Spinal cord (tissue), 10 donors: ENCODE measurements at places on chromosomes 11 and 22. TPM values are rescaled to one million over a fixed set of nuclear protein-coding genes. Genes with fewer than 3 reads are reported as not detected.

Gene CNGA4
- 0.78 TPM for polyA plus RNA-seq

Gene C11orf16
- 0.30 TPM for polyA plus RNA-seq

Gene PARVB
- 26.0 TPM for polyA plus RNA-seq

- DNase-seq = no peak
Measured at GRCh38 chr22:35863432-35863831, 145.8 kb downstream of the APOL5 start.

- DNase-seq = no peak
Measured at GRCh38 chr11:74877132-74877531, 71.8 kb downstream of the XRRA1 start.

- no peak for DNase-seq
Measured at GRCh38 chr11:78635814-78636506, 61.3 kb upstream of the NARS2 start.

DNA sequence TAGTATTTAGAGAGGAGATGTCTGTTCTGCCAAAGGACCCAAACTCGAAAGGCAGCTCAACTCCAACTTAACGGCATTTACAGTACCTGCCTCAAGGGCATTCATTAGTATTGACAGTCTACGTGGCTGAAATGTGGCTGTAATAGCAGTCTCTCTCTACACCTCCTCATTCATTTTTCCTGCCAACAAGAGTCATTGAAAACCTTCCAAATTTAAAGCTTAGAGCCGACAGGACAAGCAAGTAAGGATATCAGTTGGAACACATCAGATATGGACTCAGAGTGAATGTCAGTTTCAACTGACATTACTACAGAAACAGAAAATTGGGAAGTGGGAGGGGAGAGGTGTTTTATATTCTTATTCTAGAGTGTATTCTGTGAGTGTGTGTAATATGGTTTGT is 253.1 kb downstream of the CADM1 start:
- DNase-seq = no peak

Gene E2F8
- 2.5 TPM for polyA plus RNA-seq

DNA sequence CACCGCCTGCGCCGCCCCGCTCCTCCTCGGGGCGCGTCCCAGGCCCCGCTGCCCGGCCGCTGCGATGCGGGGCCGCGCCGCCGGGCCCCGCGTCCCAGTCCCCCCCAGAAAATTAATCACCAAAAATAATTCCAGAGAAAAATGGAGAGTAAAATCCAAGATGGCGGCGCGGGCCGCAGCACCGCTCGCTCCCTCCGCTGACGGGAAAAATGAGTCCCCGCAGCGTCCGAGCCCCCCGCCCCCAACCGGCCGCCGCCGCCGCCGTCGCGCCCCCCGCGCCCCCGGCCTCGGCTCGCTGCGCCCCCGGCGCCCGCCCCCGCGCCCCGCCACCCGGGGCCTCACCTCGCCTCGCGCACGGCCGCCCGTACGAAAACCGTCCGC is at the start of gene KMT5B:
Gene KMT5B, minus strand, starts transcription at position 162 of the 381 bp plus-strand sequence. CDS start 23,220 bp downstream, outside the sequence.
- DNase-seq = no peak

DNA sequence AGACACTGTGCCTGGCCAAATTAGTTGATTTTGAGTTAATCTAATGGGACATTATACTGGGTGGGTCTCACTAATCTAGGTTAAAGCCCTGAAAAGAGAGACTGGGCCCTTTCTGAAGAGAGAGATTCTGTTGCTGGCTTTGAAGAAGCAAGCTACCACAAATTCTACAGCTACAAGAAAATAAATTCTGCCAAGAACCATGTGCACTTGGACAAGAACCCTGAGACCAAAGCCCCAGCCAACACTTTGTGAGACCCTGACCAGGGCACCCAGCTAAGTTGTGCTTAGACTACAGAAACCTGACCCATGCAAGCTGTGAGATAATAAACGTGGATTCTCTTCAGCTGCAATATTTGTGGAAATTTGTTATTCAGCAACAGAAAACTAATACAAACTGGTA is 20.1 kb upstream of the SPON1 start:
- no peak for DNase-seq

DNA sequence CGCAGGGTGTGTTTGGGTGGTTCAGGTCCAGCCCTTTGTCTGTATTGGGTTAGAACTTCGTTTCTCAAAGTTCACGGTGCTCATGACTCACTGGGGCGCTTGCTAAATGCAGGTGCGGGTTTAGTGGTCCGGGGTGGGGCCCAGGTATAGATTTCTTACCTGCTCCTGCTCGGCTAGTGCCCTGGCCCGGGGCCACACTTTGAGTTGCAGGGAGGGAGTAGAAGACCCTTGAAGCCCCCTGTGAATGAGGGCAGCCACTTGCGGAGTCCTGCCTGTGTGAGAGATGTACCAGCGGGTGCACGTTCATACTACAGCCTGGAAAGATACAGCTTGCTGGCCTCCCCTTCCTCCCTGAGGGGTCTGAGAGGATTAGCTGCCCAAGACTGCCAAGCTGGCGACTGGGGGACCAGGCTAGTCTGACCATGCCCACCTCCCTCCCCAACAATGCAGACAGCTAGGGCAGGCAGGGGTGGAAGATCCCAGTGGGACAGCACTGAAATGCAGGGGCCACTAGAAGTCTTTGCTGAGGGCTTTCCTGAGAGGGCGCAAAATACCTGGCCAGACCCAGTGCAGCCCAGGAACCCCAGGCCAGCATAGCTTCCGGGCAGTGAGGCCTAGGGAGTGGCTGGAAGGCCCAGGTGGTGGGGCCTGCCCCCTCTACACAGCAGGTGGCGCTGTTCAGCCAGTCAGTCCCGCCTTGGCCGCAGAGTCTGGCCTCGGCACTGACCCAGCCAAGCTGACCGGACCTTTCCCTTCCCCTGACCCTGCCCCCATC is 5.1 kb upstream of the MYRF start:
- peak; percentile 64 for DNase-seq

GRCh38 chr11:103618528-103618927 is 417.9 kb upstream of the DDI1 start:
- DNase-seq = no peak

Gene PLET1
- polyA plus RNA-seq = not detected

GRCh38 chr11:91978747-91979146 is 245.9 kb upstream of the FAT3 start:
- no peak for DNase-seq

GRCh38 chr11:73779084-73779902 is 8.4 kb upstream of the MRPL48 start:
- DNase-seq = peak; percentile 94

DNA sequence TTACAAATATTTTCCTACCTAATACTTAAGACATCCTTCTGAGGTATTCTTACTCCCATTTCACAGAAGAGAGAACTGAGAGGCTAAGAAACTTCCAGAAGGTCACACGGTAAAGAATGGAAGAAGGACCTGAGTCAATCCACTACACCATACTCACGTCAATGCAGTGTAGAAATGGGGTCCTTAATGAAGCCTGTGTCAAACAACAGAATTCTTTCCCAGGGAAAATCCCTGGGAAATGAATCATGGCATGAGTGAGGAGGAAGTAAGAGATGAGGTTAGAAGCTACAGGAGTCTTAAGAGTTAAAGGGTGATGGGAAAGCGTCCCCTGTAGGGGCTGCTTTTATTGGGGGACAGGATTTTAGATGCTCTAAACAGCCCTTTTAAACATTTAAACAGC is 147.9 kb downstream of the C11orf91 start:
- DNase-seq = no peak

- no peak for DNase-seq
Measured at GRCh38 chr11:55658031-55658573, 3.9 kb upstream of the OR4C6 start.

DNA sequence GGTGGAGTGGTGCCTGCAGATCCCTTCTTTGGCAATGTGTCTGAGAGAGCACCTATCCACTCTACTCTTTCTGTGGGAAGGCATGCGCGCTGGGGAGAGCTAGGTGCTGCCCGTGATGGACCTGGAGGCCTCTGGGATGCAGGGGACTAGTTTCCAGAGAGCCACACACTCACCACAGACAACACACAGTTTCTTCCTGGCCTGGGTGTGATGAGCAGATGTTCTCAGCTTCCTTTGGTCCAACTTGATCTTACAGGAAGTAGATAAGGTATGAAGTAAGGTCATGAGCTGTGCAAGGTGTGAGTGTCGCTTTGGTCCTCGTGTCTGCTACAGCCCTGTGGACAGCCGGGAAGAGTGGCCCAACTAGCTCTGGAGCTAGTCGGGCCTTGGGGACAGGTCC is 27.3 kb upstream of the SUSD2 start:
- no peak for DNase-seq

Gene FAM181B
- 51.4 TPM for polyA plus RNA-seq

GRCh38 chr22:36465232-36466021 is 16.0 kb downstream of the TXN2 start:
- no peak for DNase-seq

Gene GGTLC2
- 0.63 TPM for polyA plus RNA-seq

- no peak for DNase-seq
Measured at GRCh38 chr11:115996808-115997188, 492.6 kb upstream of the CADM1 start.

GRCh38 chr11:10793470-10794255 is 15.1 kb downstream of the EIF4G2 start:
- DNase-seq = no peak

- no peak for DNase-seq
Measured at GRCh38 chr11:92707173-92707619, 262.3 kb upstream of the MTNR1B start.

DNA sequence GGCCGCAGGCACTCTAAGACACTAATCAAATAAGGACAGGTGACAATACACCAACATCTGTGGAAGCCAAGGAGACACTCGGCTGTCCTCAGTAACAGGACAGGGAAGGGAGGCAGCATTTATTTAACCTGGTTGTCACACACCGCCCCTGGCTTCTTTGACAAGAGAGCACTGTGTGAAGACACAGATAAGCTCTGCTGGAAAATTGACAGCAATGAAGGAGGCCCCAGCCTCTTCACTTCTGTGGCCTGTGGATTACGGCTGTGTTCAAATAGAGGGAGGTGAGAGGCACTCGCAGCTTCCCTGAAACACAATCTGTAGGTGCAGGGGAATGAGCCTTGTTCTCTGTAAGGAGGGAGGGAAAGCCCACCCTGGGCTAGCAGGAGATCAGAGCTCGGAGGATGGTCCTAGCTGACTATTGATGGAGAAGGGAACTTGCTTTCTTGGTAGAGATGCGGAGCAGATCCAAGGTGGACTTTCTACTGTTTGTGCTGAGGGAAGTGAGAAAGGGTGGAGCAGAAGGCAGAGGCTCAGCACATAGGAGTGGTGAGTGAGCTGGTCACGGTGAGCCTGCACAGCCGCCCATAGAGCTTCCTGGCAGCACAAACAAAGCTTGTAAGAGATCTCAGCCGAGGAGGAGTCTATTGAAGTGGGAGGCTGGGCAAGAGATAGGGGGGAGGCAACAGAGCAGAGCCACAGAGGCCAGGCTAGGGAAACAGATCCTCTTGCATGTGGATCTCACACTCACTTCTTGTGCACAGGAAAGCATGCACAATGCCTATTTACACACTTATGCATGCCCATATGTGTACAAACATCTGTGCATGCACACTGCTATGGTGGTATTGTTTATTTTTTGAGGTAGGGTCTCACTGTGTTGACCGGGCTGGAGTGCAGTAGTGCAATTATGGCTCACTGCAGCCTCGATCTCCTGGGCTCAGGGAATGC is 114.6 kb upstream of the THY1 start:
- DNase-seq = no peak
